ENCODE measurements at places on chromosomes 3 and 15.
A peak's percentile ranks its signal among the peaks of the same experiment; 100 is the strongest.

DNA sequence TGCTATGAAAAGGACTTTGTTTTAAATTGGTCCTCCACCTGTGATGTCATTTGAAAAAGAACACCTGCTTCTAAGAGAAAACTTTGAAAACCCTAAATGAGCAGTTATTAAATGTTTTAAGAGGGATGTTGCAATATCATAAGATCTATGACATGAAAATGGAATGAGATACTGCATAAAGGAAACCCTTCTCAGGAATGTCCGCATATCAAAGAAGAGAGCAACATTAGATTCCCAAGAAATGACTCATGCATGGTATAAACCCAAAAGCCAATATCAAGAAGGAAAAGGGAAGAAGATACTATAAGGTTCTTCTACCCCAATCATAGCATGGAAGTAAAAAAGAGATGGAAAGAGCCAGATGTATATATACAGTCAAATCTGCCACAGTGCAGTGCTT, 627.5 kb upstream of the LMCD1 start:
- no peak for DNase-seq

GRCh38 chr3:5510300-5510699, 322.8 kb downstream of the EDEM1 start:
- no peak for DNase-seq

DNA sequence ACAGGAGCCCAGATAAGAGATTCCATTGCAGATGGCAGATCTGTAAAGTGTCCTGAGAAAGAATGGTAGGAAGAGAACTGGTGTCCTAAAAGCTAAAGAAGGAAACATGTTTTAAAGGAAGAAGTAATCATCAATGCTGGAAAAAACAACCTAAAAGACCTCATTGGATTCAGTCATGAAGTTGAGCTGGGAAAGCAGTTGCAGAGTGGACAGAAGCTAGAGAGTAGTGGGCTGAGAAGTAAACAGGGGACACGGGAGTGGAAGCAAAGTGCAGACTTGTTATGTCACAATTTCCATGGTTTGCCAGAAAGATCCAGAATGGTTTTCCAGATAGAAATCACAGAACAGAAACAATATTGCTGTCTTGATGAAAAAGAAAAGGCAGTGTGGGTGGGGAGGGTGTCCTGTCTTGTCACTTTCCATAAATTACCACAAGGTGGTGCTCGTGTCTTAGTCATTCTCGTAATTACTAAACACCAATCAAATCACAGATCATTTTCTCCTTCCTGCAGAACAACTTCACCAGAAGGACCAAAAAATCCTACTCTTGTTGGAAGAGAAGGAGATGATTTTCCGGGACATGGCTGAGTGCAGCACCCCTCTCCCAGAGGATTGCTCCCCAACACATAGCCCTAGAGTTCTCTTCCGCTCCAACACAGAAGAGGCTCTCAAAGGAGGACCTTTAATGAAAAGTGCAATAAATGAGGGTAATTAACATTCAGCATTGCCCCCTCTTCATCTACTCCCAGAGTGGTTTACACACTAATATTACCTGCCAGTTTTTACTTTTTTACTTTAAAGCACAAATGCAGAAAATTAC, 64.5 kb downstream of the KLHL25 start:
- peak; percentile 69 for DNase-seq

DNA sequence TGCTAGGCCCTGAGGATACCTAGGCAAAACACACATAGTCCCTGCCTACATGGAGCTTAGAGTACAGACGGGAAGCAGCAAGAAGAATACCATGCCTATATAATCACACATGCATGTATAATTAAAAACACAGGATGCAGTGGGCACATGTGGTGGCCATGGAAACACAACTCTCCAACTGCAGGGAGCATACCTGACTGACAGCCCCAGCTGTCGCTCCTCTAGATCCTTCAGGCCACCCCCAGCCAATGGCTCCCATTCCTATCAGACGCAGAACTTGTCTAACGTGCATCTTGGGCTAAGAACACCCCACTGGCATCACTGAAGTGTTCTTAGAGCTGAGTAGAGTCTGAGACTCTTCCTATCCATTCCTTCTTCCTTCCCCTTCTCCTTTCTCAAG, 125.5 kb upstream of the FRMD4B start:
- DNase-seq, result no peak

DNA sequence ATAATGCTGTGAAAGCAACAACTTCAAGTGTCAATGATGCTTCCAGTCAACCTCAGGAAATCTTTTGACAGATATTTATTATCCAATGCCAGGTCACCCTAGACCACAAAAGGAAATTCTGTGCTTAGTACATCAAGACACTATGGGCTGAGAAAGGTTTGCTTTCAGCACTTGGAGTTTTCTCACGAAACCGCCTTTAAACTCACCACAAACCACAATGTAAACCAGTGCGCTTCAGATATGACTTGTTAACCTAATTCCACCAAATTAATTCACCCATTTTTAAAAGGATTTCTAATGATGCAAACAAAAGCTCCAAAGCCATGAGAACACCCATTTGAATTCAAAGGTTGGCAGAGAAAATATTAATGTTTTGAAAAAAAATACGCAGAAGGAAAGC, 292.9 kb upstream of the NR2F2 start:
- no peak for DNase-seq

GRCh38 chr15:92643849-92644815, 11.4 kb downstream of the FAM174B start:
- DNase-seq, result no peak

- DNase-seq, result no peak
Observed at GRCh38 chr15:70066447-70066846, 31.3 kb downstream of the TLE3 start.

DNA sequence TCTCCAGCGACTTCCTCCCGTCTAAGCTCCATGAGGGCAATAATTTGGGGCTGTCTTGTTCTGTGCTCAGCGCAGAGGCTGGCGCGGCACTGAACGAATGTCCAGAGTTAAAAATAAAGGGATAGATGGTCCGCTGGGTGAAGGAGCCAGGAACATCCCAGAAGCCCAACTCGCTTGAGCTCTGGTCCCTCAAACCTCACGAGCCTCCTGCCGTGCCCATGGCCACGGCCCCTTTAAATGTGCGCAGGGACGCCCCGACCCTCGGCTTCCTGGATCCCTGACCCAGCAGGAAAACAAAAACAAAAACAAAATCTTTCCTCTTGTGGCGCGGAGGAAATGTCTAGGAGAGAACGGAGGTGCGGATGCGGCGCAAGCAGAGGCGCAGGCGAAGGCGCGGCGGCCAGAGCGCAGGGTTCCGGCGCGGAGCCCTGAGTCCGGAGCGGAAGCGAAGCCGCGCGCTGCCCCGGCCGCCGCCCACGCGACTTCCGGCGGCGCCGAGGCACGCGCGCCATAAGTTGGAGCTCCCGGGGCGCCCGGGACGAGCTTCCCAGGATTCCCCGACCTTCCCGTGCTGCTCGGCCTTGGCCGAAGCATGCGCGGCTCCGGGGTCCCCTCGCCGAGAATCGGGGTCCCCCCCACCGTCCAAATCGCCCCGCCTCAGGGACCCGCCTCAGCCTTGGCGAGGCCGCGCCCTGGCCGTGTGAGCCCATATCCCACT, 52.9 kb upstream of the WNT7A start:
- no peak for DNase-seq

- DNase-seq, result no peak
Observed at GRCh38 chr3:4712109-4712508, 219.0 kb downstream of the ITPR1 start.

- no peak for DNase-seq
Observed at GRCh38 chr3:45861043-45861719, 19.3 kb upstream of the LZTFL1 start.

GRCh38 chr3:187630404-187630803, 39.8 kb downstream of the SST start:
- no peak for DNase-seq

- no peak for DNase-seq
Observed at GRCh38 chr3:72099326-72100079, 314.6 kb upstream of the PROK2 start.

GRCh38 chr15:56459096-56459495, 5.8 kb downstream of the MNS1 start:
- DNase-seq, result no peak

DNA sequence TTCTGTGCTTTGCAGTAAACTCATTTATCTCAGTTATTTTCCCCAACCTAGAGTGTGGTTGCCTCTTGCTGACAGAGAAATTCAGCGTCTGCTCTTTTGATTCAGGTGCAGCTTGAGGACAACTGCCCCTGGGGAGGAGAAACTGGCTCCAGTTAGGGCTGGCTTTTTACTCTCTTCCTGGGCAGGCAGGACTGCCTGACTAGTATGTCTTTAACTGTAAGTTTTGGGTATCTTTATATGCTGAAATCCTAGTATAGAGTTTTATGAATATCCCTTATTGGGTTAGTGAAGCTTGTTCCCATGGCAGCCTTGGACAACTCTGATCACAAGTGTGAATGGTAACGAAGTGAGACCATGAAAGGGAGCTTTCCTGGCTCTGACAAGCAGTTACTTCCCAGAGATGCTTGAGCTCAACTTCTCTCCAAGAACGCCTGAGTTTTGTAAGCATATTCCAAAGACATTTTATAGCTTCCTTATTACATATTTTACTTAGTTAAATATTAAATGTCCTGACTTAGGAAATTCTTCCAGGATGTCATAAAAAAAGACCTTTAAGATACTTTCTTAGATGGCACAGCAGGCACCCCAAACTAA, 27.1 kb downstream of the CCNB2 start:
- DNase-seq, result no peak

GRCh38 chr3:53892286-53892637, 603 bp upstream of the SELENOK start:
- DNase-seq, result no peak

DNA sequence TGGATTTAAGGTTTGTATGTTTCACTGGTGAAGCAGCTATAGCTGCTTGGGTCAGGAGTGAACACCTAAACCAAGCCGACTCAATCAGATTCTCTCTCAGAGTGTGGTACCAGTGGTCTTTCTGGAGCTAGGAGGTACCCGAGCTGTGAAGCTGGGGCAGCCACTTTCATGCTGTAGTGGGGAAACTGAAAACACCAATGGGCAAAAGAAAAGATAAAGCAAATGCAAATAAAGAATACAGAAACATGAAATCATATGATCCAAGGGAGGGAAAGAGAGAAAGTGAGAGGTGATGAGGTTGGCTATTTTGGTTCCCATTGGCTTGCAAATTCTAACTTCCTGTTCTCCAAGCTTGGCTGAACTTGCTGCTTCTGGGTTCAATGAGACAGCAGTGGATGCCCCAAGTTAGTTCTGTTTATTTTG, 212.3 kb upstream of the CFAP20DC start:
- DNase-seq, result no peak

- DNase-seq, result no peak
Observed at GRCh38 chr3:40211579-40211978, 97.9 kb upstream of the EIF1B start.

DNA sequence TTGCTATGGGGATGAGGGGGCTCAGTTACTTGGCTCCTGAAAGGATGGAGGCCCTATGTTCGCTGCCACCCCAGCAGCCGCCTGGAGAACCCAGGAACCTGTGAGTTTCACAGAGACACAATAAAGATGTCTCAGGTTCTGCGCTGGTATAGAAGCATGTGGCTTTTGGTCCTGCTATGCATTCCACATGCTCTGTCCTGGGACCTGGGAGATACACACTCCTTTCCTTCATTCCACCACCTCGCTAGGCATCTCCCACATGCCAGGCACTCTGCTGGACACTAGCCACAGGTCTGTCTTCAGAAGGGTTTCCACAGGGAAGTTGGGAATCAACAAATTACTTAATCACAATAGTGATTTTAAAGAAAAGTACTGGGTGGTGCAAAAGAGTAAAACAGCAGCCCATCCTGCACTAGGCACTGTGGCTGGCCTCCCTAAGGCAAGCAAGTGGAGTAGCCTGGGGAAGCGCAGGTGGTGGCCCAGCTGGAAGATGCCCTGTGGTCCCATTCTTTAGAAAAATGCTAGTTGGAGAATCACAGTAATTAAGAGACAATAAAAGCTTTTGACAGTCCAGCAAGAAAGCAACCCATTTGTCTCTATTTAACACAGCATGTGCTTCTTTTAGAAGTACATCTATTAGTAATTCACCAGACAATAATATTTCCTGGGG, 408.9 kb upstream of the WNT5A start:
- DNase-seq, result no peak

DNA sequence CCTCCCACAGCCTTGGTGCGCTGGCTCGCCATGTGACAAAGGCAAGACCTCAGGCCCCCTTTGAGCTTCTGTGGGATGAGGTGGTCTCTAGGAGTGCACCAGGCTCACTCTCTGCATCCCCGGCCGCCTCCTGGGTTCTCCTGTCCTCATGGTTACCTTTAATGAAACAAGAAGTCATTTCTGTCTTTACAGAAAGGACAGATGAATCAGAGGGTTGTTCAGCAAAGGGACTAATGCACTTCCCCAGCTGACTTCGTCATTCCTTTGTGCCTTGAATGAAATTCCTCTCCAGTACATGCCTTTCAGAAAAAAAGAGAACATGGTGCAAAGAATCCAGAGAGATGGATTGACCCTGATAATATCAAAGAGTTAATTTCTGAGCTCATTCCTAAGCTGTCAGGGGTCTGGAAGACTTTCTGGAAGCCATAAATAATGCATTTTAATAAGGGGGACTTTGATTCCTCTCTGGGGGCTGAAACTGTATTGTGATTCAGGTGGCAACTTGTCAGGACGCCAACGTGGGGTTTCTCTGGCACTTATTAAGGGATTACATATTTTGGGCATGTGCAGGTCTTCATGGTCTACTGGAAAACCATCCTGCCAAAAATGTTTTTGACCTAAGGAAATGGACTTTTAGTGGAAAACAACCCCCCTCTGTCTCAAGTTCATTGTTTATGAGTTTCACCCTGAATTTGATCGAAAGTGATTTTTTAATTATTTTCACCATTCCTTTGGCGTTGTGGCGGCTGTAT, 122.7 kb downstream of the FBLN2 start:
- no peak for DNase-seq

GRCh38 chr3:18070231-18070630, 327.8 kb upstream of the TBC1D5 start:
- no peak for DNase-seq

DNA sequence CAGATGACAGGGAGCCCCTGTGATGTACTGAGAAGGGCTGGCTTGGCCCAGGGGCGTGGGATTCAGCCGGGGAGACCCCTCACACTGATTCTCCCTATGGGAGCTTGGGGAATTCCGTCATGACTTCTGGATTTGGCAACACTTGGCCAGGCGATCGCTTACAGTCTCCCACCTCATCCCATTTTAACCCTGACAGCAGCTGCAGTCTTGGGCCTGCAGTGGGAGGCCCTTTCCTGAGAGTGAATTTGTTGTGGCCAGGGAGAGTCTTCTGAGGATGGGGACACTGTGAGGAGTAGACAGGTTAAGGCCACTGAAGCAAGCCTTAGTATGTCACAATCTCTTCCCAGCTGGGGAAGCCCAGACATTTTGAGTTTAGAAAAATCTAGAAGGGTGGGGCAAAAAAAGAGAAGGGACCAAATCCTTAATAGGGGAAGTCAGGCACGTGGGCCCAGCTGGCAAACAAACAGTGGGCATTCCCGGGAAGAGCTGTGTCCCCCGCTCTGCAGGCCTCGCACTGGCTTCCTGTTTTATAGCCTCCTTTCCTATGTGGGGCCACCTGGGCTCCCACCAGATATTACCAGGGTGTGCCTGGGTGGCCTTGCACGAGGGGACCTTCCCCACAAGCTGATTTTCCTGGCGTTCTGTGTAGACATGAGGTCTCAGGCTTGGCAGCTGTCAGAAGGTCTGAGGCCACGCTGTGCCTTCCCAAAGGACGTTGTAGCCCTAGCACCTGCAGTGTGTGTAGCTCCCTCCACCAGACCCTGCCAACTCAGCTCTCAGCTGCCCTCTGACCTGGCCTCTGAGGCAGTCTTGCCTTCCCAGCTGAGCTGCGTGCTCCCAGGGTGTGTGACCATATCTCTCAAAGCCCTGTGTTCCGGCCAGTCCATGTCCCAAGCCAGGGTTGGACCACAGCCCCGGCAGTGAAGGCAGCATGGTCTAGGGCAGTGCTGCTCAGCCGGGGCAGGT, 64.5 kb downstream of the FEM1B start:
- DNase-seq, result no peak

- no peak for DNase-seq
Observed at GRCh38 chr3:62370858-62371719, 2.3 kb downstream of the FEZF2 start.
